Left lung (tissue), 14 donors: ENCODE measurements at places on chromosomes 1 and 21. TPM values are rescaled to one million over a fixed set of nuclear protein-coding genes. Genes with fewer than 3 reads are reported as not detected.

RGS18 gene
- 3.5 TPM for total RNA-seq

SKI gene
- 89.0 TPM for total RNA-seq

FCGR1A gene
- total RNA-seq, result 43.6 TPM

DOP1B gene
- total RNA-seq, result 27.4 TPM

RUNX3 gene
- 8.7 TPM for total RNA-seq

TSPEAR gene
- 0.26 TPM for total RNA-seq

AKR7A3 gene
- 0.52 TPM for total RNA-seq

HSD3B1 gene
- not detected for total RNA-seq

KLF18 gene
- not detected for total RNA-seq

GPR25 gene
- 0.52 TPM for total RNA-seq

KRTAP10-5 gene
- not detected for total RNA-seq

PTGFR gene
- 2.1 TPM for total RNA-seq

TEX38 gene
- not detected for total RNA-seq

AGT gene
- 2.9 TPM for total RNA-seq

CCDC181 gene
- 0.35 TPM for total RNA-seq

ADAM30 gene
- not detected for total RNA-seq

UBL4B gene
- total RNA-seq, result not detected

RPRD2 gene
- total RNA-seq, result 29.3 TPM

SMIM1 gene
- 6.5 TPM for total RNA-seq

LCE3E gene
- not detected for total RNA-seq

TCEA3 gene
- total RNA-seq, result 28.3 TPM

GJA4 gene
- total RNA-seq, result 21.1 TPM

GSTM1 gene
- total RNA-seq, result 24.9 TPM

ARMH1 gene
- total RNA-seq, result 4.0 TPM

HDGF gene
- total RNA-seq, result 207 TPM

ELF3 gene
- 146 TPM for total RNA-seq

AIRE gene
- 0.06 TPM for total RNA-seq

ITLN2 gene
- 1.5 TPM for total RNA-seq

FCAMR gene
- not detected for total RNA-seq

GJA8 gene
- not detected for total RNA-seq

NBPF26 gene
- 28.1 TPM for total RNA-seq

HSPB7 gene
- total RNA-seq, result 22.1 TPM

EPHA2 gene
- 62.6 TPM for total RNA-seq
